ENCODE measurements at places on chromosomes 11 and 22.

GRCh38 chr11:134511255-134511654 is 99.2 kb upstream of the B3GAT1 start:
- no peak for DNase-seq

- no peak for DNase-seq
Measured at GRCh38 chr22:44737406-44738346, 14.7 kb upstream of the ARHGAP8 start.

- DNase-seq, result no peak
Measured at GRCh38 chr22:44574640-44575380, 76.8 kb upstream of the RTL6 start.

DNA sequence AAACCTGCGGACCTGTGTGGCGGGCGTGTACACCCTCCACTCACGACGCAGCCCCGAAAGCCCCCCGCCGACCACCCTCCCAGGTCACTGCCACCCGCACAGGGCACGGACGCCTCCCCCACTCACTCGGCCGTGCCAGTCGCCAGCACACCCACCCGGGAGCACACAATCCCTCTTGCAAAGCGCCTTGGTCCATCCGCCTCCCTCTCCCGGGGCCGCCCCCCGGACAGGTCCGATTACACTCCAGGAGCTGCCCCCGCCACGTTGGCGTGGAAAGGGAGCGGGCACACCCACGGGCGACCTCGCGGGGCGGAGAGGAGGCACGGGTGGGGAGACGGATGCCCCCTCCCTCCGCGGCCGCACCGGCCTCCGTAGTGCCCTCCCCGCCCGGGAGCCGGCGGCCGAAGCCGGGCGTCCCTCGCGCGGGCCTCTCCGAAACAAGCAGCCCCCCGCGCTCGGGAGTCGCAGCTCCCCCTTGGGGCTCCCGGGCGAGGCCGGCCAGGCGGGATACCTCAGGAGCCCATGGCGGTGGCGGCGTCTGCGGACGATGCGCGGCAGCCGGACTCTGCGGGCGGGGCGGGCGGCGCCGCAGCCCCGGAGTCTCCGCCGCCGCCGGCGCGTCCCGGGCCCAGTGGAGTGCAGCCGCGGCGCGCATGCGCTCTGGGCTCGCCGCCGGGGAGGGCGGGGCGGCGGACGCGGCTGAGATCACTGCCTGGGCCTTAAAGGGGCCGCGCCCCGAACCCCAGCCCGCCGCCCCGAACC is at the start of gene TMEM184B:
Gene TMEM184B, minus strand, starts transcription at position 638 of the 762 bp plus-strand sequence. CDS start 25,049 bp downstream, outside the sequence.
- no peak for DNase-seq

GRCh38 chr11:60717956-60718355 is 6.6 kb upstream of the MS4A18 start:
- DNase-seq, result no peak

DNA sequence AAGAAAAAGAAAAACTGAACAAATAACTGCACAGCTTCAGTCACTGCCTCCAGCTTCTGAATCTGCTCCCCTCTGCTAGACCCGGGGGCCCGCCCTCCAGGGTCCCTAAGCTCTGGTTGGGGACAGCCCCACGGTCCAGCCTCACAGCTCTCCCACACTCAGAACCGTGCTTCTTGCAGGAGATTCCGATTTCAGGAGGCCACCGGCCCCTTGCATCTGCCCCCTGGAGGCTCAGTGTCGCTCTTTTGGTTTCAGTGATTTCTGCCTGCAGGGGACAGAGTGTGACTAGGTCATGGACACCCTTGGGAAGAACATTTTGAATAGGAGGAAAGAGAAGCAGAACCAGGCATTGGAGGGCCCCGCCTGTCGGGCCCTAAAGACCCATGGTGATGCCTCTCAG is 23.1 kb upstream of the RPS3 start:
- no peak for DNase-seq

DNA sequence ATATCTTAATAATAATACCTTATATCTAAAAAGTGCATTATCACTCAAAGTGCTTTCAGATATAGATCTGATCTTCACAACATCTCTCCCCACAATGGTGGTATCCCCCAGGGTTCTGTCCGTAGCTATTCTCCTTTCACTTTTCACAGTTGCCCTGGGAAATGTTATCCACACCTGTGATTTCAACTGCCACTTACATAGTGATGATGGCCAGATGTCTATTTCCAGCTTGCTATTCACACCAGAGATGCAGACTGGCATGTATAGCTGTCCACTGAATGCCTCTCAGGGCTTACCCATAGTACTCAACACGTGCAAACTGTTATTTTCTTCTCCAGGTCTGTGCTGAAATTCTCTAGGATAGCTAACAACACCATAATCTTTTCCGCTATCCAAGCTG is 724.7 kb downstream of the DLG2 start:
- no peak for DNase-seq

- no peak for DNase-seq
Measured at GRCh38 chr11:69319255-69320106, 25.5 kb downstream of the MYEOV start.

DNA sequence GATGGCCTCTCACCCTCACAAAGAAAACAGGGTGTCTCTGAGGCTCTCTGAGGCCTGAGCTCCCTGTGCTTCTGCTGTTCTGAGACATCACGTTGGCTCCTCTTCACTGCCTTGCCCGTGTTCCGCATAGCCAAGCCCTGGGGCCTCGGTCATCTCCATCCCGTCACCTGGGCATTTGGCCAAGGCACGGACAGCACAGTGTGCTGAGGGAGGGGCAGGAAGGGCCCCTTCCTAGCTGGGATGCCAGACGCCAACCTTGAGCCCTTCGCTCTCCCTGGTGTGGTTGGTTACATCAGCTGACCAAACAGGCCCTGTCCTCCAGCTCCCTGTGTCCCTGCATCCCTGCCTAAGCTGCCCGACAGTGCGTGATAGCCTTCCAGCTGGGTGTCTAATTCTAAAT is 25.9 kb downstream of the MOV10L1 start:
- DNase-seq, result no peak

Data from skeletal muscle cell (primary cell).